ENCODE measurements at places on chromosomes 16 and 17. TPM values are rescaled to one million over a fixed set of nuclear protein-coding genes. Genes with fewer than 3 reads are reported as not detected.

- DNase-seq: no peak
Observed at GRCh38 chr17:9763643-9764042, 27.7 kb downstream of the DHRS7C start.

CDRT15L2 gene
- not detected for total RNA-seq

DNA sequence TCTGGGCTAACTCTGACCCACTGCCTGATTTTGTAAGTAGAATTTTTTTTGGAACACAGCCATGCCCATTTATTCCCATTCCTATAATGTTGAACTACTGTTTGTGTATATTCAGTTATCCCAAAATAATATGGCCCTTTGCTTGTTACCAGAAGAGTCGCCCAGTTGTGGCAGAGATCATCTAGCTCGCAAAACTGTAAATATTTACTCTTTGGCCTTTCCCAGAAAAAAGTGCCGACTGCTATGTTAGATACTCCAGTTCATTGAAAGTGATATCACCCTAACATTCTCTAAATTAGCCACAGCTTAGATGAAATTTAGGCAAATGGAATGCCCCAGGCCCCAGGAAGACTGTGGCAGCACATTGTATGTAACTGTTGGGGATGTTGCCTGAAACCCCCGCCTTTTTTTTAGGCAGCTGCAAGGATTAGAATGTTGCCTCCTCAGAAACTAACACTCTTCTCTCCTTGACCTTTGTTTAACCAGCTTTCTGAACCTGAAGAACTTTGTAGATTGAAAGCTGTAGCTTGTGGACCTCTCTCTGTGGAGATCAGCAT is 19.1 kb downstream of the WWOX start:
- no peak for DNase-seq

- no peak for DNase-seq
Observed at GRCh38 chr16:20851601-20852000, 45.3 kb downstream of the REXO5 start.

TBC1D3K gene
- not detected for total RNA-seq

RCVRN gene
- total RNA-seq: not detected

DNA sequence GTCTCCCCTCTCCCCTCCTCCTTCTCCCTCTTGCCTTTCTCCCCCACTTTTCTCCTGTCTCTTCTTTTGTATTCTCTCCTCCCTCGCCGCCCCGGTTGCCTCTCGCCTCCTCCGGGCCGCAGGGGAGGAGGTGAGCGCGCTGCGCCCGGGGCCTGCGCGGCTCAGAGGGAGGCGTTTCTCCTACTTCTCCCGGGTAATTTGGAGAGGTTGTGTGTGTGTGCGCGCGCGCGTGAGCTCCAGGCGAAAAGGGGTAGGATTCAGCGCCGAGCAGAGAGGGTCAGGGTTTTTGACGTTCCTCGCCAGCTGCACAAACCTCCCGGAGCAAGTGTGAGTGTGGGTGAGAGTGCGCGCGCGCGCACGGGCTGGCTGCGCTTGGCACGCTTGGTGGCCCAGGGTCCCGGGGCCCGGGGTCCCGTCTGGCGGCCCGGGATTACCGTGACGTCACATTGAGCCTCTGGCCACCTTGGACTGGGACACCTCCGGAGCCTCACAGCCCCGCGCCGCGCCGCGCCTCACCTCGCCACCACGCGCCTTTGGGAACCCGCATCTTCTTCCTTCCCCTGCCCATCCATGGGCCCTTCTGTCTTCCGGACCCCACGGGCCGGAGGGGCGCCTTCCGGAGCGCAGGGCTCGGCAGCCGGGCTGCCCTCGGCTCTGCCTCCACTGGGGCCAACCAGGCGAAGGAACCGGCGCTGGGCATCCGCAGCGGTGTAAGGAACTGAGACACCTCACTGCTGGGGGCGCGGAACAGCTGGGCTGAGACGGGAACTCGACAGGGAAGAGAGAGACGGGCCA is 479 bp downstream of the IRX6 start:
- DNase-seq: peak; percentile 72

GRCh38 chr16:53745086-53745485 is 41.1 kb downstream of the FTO start:
- no peak for DNase-seq

DNA sequence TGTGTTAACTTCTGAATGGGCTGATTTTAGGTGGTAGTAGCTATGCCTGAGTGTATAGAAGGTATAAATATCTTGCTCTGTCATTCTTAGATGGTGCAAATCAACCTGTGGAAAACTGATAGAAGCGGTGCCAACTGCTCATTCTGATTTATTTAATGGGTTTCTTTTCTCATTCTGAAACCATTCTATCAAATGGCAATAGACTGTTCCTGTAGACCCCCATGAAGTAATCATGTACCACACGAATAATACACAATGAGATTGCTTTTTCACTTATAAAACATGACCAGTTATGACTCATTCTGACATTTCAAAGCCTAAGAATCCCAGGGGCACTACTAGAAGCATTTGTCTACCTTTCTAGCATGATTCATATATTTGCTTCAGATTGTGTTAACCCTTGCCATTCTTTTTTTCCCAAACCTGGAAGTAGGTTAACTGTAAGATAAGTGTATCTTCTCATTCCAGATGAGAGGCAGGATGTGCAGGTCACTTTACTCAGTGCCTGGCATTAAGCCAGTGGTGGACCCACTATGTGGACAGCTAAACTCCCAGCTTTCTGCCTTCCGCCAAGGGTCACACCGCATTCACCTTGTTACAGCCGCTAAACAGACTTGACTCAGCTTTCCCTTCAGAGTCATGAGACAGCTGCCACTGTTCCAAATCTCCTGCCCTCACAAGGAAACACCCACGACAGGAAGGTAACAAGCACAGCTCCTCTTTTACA is 16.4 kb upstream of the SLC16A11 start:
- no peak for DNase-seq

GRCh38 chr17:62085511-62086408 is 20.7 kb upstream of the MED13 start:
- DNase-seq: no peak

DNA sequence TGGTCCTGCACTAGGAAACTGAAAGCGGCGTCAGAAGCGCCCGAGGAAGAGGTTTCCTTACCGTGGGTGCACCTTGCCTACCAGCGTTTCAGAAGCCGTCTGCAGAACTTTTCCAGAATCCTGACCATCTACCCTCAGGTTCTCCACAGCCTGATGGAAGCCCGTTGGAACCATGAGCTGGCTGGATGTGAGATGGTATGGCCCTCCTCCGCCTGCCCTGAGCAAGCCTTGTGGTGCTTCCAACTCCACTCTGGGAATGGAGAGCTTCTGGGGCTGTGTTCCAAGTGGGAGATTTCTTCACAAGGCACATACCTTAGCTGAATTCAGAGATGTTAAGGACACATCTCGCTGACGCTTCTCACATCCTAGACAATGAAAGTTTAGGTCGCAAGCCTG is 51.8 kb upstream of the ENDOV start:
- DNase-seq: no peak

DNA sequence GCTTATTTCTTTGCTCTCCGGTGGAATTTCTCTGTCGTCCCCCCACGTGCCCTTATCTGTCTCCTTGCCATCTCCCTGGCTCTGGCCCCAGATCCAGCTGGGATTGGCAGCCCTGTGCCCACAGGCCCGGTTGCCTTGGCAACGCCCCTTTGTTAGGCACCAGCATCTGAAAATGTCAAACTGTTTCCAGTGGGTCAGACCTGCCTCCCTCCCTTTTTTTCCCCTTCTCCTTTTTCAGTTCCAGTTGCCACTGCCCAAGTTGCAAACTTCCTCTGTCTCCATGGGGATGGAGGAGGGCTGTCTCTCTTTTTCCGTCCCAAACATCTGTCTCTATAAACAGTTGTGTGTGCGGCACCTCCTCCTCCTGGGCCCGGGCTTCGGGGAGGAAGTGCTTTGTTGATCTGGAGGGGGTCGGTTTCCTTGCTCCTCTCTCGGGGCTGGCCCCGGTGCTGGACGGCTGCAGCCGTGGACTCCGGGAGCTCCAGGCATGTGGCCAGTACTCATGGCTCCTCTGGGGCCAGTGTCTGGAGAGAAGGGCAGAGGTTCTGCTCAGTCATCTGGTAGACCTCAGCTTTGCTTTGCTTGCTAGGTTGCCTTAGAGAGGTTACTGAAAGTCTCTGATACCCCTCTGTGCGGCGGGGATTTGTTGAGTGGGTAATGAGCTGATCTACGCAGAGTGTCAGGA is 35.3 kb downstream of the SOCS3 start:
- DNase-seq: peak; percentile 86

CEMP1 gene
- not detected for total RNA-seq

SALL1 gene
- total RNA-seq: 33.4 TPM

KRTAP4-7 gene
- not detected for total RNA-seq
